ENCODE measurements at places on chromosomes 16 and 17. TPM values are rescaled to one million over a fixed set of nuclear protein-coding genes. Genes with fewer than 3 reads are reported as not detected.

- DNase-seq, result no peak
- no peaks in the 10 kb centered on the region for H3K4me1 ChIP-seq
- no peaks in the 10 kb centered on the region for H3K36me3 ChIP-seq
Measured at GRCh38 chr16:64679976-64680690, 441.7 kb downstream of the CDH11 start.

- H3K4me1 ChIP-seq, result no peaks in the 10 kb centered on the region
- H3K36me3 ChIP-seq, result no peaks in the 10 kb centered on the region
- no peak for DNase-seq
- peaks cover 1% of the 10 kb centered on the region for H3K27me3 ChIP-seq
- no peak overlapping the region for H3K4me3 ChIP-seq
Measured at GRCh38 chr16:66121466-66121865, 245.0 kb upstream of the CDH5 start.

DNA sequence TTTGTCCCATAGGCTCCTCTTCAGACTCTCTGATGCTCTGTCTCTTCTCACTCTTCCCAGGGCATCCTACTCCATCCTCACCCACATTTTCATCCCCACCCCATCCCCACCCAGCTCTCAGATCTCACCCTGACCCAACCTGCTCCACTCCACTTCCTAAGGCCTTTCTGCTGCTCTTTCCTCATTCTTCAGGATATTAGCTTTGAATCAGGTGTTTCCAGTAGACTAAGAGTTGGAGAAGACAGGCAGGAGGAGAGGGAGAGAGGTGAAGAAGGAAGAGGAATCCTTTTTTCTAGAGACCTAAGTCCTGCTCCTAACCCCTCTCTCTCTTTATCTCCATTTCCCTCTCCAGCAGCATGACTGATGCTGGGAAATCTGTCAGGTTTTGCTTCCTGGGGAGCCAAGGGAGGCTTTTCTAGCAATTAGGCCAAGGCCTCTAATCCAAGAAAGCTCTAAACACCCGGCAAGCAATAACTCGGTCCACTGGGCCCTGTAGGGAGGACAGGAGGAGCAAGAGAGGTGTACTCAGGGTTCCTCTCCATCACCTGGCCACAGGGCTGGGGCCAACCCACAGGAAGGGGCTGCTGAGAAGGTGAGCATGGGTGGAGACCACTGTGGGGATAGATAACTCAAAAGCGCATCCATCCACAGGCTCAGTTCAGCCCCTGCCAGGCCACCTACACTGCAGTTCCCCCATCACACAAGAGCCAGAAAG lies 133.3 kb downstream of the TMEM132E start:
- no peak overlapping the region for H3K27ac ChIP-seq
- H3K27me3 ChIP-seq, result no peaks in the 10 kb centered on the region
- H3K4me1 ChIP-seq, result no peaks in the 10 kb centered on the region
- no peaks in the 10 kb centered on the region for H3K36me3 ChIP-seq

- H3K4me3 ChIP-seq, result no peak overlapping the region
Measured at GRCh38 chr16:34078691-34079090, 619.3 kb downstream of the TP53TG3F start.

GRCh38 chr17:1713878-1714426 lies 3.8 kb upstream of the TLCD2 start:
- H3K27me3 ChIP-seq, result peaks cover 7% of the 10 kb centered on the region
- H3K27ac ChIP-seq, result no peak overlapping the region
- H3K4me3 ChIP-seq, result peak overlapping the region; percentile 78
- H3K36me3 ChIP-seq, result peaks cover 19% of the 10 kb centered on the region

DNA sequence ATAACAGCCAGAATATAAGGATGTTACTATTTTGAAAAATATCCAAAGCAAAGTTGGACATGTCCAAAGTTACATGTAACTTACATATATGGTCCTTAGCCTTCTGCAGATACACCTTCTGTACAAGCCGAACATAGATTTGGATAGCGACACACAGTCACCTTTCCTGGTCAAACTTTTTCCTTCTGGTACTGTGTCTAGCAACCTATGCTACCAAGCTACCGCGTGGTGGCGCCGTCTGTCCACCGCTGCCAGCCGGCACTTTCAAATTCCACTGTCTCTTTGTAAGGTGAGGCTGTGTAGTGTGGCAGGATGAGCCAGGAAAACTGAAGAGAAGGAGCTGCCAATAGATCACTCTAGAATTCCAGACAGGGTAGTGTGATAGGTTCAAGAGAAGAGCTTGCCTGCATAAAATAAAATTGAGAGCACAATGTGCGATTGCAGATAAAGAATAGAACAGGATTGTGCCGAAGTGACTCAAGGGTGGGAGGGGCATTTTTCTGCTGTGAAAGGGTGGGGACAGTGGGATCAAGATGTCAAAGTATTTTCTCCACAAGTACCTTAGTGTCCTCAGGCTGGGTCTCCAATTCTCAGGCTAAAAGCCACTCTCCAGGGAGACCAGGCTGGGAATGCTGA lies 366.9 kb downstream of the SLC39A11 start:
- peak overlapping the region; percentile 40 for H3K4me3 ChIP-seq
- H3K36me3 ChIP-seq, result no peaks in the 10 kb centered on the region
- peak; percentile 32 for DNase-seq
- H3K27me3 ChIP-seq, result peaks cover 2% of the 10 kb centered on the region
- H3K4me1 ChIP-seq, result peaks cover 43% of the 10 kb centered on the region
- H3K27ac ChIP-seq, result peak overlapping the region; percentile 76

TIGD7 gene
- total RNA-seq, result 2.0 TPM

- H3K4me3 ChIP-seq, result no peak overlapping the region
- H3K27me3 ChIP-seq, result peaks cover 37% of the 10 kb centered on the region
- peaks cover 6% of the 10 kb centered on the region for H3K4me1 ChIP-seq
Measured at GRCh38 chr17:81341516-81342268, 46.6 kb upstream of the SLC38A10 start.

GRCh38 chr17:81992306-81993102 lies 15.1 kb downstream of the ASPSCR1 start:
- H3K4me1 ChIP-seq, result no peaks in the 10 kb centered on the region
- H3K27ac ChIP-seq, result no peak overlapping the region
- H3K36me3 ChIP-seq, result no peaks in the 10 kb centered on the region
- no peaks in the 10 kb centered on the region for H3K27me3 ChIP-seq
- H3K4me3 ChIP-seq, result no peak overlapping the region
- DNase-seq, result no peak

DNA sequence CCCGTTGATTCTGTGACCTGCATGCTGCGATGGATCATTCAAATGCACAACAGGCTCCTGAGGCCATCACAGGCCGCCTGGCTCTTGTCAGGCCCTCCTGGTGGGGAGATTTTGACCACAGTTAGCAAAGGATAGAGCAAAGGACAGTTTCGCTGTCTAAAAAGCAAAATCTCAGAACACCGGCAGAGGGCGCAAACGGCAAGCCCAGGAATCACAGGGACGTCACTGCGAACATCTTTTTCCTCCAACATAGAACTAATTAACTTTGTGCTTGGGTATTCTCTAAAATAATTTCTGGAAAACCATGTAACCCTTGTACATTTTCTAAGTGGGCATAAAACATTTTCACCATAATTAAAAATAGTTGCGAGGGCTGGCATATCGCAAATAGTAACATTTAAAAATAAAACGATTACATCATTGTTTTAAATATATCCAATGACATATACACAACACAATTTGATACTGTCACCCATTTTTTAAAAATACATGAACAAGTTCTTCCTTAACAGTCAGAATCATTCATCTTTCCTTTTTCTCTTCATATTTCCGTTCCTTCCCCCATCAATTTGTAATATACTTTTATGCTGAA lies 19.7 kb upstream of the SLC47A1 start:
- H3K4me1 ChIP-seq, result peaks cover 5% of the 10 kb centered on the region
- no peaks in the 10 kb centered on the region for H3K36me3 ChIP-seq
- H3K4me3 ChIP-seq, result no peak overlapping the region
- H3K27ac ChIP-seq, result no peak overlapping the region

ANKRD13B gene
- total RNA-seq, result 46.2 TPM

DNA sequence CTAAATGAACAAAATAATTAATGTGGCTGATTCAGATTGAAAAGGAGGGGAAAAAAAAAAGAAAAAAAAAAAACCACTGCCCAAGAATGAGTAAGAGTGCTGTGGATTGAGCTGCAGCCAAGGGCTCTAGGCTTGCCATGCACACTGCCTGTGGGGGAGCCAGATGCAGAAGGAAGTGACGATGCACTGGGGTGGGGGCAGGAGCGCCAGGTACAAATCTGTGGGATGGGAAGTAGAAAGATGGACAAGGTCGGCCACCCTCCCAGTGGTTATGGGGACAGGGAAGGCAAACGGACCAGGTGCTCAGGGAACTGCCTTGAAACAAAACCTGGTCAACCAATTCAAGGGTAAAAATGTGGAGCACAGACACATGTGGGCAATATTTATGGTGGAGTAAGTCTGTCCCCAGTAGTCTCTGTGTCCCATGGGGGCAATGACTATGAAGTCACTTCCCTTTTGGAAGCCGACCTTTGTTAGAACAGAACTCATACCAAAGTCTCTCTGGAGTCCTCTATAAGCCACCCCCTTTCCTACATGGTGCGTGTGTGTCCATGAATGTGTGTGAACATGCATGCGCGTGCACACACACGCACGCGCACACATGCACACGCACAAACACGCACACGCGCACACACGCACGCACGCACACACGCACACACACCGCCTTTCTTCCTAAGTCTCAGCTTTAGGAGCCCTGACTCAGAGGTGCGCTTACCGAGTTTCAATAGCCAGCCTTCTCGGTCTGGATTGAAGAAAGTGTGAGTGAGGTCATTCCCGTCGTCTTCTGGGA lies 84.3 kb downstream of the CYTH1 start:
- H3K4me1 ChIP-seq, result peaks cover 13% of the 10 kb centered on the region
- peak overlapping the region; percentile 70 for H3K27ac ChIP-seq
- H3K4me3 ChIP-seq, result no peak overlapping the region
- H3K27me3 ChIP-seq, result no peaks in the 10 kb centered on the region
- no peak for DNase-seq

FA2H gene
- not detected for total RNA-seq

DNA sequence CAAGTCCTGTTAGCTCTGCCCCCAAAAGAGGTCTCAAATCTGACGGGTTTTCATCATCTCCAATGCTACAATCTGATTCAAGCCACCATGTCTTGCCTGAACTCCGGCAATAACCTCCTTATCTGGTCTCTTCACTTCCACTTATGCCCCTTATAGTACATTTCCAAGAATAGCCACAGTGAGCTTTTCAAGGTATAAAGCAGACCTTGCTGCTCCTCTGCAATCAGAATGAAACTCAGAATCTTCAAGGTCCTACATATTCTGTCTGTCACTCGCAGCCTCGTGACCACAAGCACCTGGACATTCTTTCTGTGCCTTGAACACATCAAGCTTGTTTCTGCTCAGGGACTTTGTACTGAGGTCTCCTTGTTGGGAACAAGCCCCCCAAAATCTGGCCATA lies 84.7 kb downstream of the YPEL2 start:
- peaks cover 2% of the 10 kb centered on the region for H3K27me3 ChIP-seq
- DNase-seq, result no peak
- H3K4me3 ChIP-seq, result no peak overlapping the region
- H3K4me1 ChIP-seq, result peaks cover 8% of the 10 kb centered on the region

KRTAP4-1 gene
- total RNA-seq, result not detected

SOST gene
- not detected for total RNA-seq

CDR2L gene
- 1.3 TPM for total RNA-seq

SLC2A4 gene
- total RNA-seq, result 0.31 TPM

CD300E gene
- not detected for total RNA-seq

All from activated T-helper 1 cell treated with anti-CD3 and anti-CD28 coated beads, Interleukin-12 subunit alpha, Interleukin-12 subunit beta, Interleukin-2, Interleukin-4 antibody, amounts not matched to agents 30 ng/mL and 10 ng/mL and 1 ng/mL, durations not matched to agents 14 hours and 24 hours and 36 hours (primary cell).